Parietal lobe (tissue), 2 donors: ENCODE measurements at places on chromosomes 3 and 15. TPM values are rescaled to one million over a fixed set of nuclear protein-coding genes. Genes with fewer than 3 reads are reported as not detected.

COL6A6 gene
- total RNA-seq, result under 0.01 TPM

NR2F2 gene
- 5.6 TPM for total RNA-seq

SLC22A14 gene
- 1.3 TPM for total RNA-seq

GP5 gene
- not detected for total RNA-seq

DUOX1 gene
- not detected for total RNA-seq

TEX9 gene
- 28.2 TPM for total RNA-seq

IREB2 gene
- 92.6 TPM for total RNA-seq

GOLGA8O gene
- total RNA-seq, result not detected

CNTN3 gene
- total RNA-seq, result 37.9 TPM

CCR1 gene
- 0.94 TPM for total RNA-seq

PPIP5K1 gene
- total RNA-seq, result 99.2 TPM

CD80 gene
- total RNA-seq, result not detected

STAG1 gene
- total RNA-seq, result 107 TPM

SATB1 gene
- 141 TPM for total RNA-seq

ZNF501 gene
- total RNA-seq, result 25.0 TPM

GOLGA8T gene
- total RNA-seq, result 0.31 TPM

FBXW12 gene
- total RNA-seq, result 2.8 TPM

CYP8B1 gene
- total RNA-seq, result not detected

SH2D7 gene
- total RNA-seq, result not detected

HTR3E gene
- total RNA-seq, result not detected

FBXO40 gene
- total RNA-seq, result not detected
